ENCODE measurements at places on chromosomes 11 and 22. TPM values are rescaled to one million over a fixed set of nuclear protein-coding genes. Genes with fewer than 3 reads are reported as not detected.

DNA sequence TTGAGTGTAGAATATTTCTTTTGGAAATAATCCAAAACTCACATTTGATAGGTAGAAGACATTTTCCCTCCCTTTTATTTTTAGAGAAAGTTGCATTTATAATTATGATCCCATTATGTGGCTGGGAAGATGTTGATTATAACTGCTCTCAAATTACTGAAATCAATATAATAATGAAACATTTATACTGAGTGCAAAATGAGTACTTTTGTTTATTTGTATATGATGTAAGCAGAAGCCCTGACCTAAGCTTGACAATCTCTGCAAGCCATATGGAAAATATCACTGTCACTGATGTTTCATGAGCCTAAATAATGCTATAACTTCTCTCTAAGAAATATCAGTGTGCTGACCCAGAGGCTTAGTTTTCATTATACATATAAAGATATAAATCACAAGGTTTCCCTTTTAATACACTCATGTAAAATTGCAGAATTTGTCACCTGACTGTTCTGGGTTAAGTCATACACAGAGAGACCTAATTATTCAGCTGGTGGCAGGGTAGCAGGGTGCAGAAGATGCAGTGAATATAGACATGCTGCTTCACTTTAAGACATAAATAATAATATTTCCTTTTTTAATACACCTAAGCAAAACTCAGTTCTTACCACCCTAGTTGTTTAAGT, 99.2 kb downstream of the BBOX1 start:
- DNase-seq = peak; percentile 79

GRCh38 chr22:23604939-23605712, 25.0 kb upstream of the IGLL1 start:
- no peak for DNase-seq

DNA sequence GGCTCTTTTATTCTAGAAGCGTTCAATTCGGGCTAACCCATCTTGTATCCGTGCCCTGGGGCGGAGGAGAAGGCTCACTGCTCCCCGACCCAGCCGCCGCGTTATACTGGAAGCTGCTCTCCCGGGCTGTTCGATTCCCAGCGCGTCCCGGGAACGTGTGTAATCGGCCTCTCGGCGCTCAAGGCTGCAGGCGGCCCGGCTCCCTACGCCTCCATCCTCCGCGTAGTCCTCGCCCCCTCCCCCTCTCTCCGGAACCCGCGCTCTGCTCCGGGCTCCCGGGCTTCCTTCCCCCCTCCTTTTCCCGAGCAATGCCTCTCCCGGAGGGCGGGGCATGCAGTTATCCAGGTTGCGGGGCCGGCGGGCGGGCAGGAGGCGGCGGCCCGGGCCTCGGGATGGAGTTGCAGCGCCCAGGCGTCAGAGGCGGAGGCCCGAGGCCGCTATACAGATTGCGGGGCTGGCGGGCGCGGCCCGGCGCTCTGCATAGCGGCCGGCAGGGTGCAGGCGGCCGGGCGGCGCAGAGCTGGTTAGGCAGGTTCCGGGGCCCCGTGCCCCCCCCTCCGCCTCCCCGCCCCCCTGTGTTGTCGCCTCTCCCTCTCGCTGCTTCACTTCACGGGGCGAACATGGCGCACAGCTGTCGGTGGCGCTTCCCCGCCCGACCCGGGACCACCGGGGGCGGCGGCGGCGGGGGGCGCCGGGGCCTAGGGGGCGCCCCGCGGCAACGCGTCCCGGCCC, at the start of gene KMT2A:
KMT2A (plus strand) TSS at position 600 of the 732 bp plus-strand sequence; CDS start at position 621, 21 bp downstream.
- peak; percentile 98 for DNase-seq

GRCh38 chr11:77167111-77167626, 39.1 kb downstream of the MYO7A start:
- no peak for DNase-seq

DNA sequence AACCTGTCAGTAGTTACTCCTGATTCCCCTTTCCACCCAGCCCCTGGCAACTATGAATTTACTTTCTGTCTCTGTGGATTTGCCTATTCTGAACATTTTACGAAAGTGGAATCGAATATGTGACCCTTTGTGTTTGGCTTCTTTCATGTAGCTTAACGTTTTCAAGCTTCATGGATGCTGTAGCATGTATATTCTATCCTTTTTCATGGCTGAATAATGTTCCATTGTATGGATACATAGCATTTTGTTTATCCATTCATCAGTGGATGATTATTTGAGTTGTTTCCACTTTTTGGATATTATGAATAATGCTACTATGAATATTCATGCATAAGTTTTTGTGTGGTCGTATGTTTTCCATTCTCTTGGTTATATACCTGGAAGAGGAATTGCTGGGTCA, 9.2 kb upstream of the GLB1L2 start:
- DNase-seq = no peak

GRCh38 chr22:35467681-35468434, 67.9 kb downstream of the MCM5 start:
- DNase-seq = peak; percentile 87

- no peak for DNase-seq
Observed at GRCh38 chr11:119249671-119250010, 43.5 kb downstream of the CBL start.

- DNase-seq = no peak
Observed at GRCh38 chr11:11565636-11566035, 56.2 kb downstream of the GALNT18 start.

DNA sequence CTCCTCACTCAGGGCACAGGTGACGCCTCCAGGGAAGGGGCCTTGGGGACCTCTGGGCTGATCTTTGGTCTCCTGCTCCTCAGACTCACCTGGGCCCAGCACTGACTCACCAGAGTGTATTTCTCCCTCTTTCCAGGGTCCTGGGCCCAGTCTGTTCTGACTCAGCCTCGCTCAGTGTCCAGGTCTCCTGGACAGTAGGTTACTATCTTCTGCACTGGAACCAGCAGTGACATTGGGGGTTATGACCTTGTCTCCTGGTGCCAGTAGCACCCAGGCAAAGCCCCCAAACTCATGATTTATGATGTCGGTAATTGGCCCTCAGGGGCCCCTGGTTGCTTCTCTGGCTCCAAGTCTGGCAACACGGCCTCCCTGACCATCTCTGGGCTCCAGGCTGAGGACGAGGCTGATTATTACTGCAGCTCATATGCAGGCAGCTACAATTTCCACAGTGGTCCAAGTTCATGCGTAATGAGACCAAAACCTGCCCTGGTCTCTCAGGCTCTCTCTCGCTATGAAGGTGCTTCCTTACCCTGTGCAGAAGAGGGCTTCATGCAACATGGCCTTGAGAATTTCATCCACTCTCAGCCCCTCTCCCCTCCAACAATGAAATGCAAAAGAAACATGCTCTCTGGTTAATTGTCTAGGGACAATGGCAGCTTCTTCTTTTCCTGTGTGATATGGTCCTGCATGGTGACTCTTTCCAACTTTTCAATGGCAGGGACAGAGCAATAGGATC, 21.0 kb upstream of the PRAME start:
- no peak for DNase-seq

LINC01488 gene
- 0.96 TPM for total RNA-seq

PRR33 gene
- not detected for total RNA-seq

- no peak for DNase-seq
Observed at GRCh38 chr11:33197915-33198727, 36.8 kb upstream of the CSTF3 start.

DNA sequence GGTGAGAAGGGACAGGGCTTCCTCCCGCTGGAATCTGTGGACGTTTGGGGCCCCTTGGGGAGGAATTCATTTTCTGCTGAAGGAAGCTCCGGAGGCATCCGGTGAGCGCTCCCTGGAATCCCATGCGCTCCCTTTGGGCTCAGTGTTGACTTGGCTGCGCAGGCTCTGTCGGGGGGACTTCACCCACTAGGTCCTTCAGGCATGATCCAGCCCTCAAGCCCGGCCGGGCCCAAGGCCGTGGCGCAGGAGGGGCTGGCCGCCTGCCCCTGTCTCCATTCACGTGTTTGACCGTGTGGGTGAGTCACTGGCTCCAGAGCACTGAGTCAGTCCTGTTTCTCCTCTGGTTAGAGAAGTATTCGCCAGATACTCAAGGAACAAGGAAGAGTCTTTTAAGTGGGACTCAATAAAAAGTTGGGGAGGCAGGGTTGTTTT, 1.4 kb downstream of the CTTN start:
- DNase-seq = peak; percentile 86

- no peak for DNase-seq
Observed at GRCh38 chr22:17970201-17970708, 54.1 kb downstream of the MICAL3 start.

DNA sequence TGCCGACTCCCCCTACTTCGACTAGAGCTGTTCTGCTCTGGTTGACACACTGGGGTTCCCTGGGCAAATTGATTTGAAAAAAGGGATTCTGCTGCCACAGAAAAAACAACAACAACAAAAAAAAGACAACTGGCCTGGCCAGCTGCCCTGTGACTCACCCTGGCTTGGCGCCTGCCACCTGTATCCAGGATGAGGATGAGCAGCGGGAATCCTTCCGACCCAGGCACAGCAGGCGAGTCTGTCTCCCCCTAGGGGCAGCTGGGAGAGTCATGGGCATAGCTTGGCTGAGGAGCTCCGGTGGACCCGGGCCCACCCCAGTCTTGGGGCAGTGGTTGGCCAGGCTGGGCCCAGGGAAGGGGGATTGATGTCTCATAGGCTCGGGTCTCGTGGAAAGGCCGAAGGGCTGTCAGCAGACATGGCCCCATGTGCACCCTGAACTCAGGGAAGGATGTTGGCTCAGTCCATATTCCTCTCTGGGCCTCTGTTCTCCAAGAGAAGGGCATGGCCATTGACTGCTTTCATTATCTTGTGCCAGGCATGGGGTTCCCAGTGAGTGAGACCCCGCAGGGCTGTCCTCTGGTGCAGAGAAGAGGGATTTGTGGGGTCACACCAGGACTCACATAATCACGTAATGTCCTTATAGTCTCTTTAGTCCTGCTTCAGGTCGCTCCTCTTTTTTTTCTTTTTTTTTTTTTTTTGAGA, 10.4 kb upstream of the SUN2 start:
- peak; percentile 35 for DNase-seq

DAGLA gene
- total RNA-seq = 1.4 TPM

DNA sequence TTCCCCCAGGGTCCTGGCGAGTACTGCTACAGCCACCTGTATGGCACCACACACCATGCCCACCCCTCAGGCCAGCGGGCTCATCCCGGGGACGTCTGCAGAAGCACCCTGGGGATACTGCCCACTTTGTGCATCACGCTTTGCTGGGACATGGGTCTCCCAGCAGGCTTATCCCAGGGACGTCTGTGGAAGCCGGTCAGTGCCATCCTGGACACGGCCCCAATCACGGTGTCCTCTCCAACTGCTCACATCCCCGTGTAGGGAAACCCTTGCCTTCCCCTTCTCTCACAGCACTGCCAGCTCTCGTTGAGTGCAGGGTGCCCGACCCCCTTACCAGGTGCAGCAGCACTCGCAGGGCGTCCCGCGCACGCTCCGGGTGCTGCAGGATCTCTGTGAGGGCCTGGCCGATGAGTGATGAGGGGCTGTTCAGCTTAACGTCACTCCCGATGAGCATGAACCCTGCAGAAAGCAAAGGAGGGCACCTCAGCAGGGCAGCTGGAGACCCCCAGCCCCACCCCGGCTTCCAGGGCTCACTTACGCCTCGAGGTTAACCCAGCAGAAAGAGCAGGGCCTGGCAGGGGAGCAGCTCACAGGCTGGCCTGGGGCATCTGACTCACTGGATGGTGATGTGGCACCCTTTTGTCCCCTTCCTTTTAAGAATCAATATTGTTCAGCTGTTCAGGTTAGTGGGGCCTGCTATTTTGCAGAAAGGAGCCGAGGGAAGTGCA, 76.9 kb upstream of the PITPNB start:
- no peak for DNase-seq

DNA sequence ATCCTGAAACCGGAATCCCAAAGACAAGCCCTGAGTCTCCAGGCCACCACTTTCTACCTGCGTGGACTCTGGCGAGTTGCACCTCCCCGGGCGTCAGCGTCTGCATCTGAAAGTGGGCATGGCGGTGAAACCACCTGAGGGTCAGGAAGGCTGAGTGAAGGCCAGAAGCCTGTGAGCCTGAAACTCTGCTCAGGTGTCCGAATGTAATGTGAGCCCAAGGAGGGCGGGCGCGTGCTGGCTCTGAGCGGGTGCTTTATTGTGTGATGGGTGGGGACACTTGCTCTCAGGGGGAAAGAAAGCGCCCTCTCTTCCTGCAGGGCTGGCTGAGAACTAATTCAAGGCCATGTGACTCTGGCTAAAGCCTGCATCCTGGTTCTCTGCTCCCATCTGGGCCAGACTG, 135.6 kb downstream of the ST3GAL4 start:
- no peak for DNase-seq

GRCh38 chr22:36104988-36105387, 55.6 kb downstream of the APOL3 start:
- DNase-seq = no peak

GRCh38 chr11:79168530-79169110, 272.2 kb downstream of the TENM4 start:
- no peak for DNase-seq

ZC3H7B gene
- total RNA-seq = 24.6 TPM

- DNase-seq = no peak
Observed at GRCh38 chr11:134761386-134761785, 349.3 kb upstream of the B3GAT1 start.

DNA sequence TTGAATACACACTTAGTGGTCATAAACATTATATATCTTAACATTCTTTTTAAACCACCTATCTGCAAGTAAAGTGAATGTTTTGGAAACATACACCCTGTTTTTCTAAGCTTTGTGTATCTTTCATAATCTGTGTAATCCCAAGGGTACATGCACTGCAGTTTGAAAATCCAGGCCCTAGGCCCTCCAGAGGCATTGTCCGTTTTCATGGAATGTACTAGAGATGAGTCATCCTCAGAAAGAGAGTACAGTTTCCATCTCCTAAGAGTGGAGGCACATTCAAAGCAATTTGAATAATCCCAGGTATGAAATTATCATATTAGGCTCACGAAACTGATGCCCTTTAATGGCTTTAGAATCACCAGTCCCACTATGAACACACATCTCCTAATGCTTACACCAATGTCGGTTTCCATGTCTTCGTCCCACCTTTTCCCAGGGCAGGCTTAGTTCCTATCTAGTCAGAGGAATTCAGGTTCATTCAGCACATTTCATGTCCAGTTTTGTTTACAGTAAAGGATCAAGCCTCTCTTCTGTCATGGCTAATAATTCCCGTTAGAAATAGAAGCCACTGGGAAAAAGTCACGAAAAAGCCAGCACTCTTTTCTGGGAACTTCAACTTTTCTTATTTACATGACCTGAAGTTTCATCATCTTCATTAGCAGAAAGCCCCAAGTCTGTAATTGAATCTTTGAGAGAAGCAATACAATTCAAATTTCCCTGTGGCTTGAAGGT, 39.5 kb upstream of the CD44 start:
- DNase-seq = peak; percentile 60
